ENCODE measurements at places on chromosomes 3 and 15.
A peak's percentile ranks its signal among the peaks of the same experiment; 100 is the strongest.

GRCh38 chr3:69200384-69201068, 78.1 kb upstream of the LMOD3 start:
- DNase-seq, result no peak

GRCh38 chr3:98353554-98353953, at the start of gene OR5K4:
Gene OR5K4, plus strand, starts transcription at chr3:98353854. Its CDS starts 0 bp downstream, at chr3:98353854.
- no peak for DNase-seq

GRCh38 chr15:96460106-96460505, 129.6 kb downstream of the NR2F2 start:
- DNase-seq, result no peak

GRCh38 chr3:35678643-35679161, 39.4 kb downstream of the ARPP21 start:
- no peak for DNase-seq

- DNase-seq, result no peak
Observed at GRCh38 chr3:80060664-80061063, 292.9 kb upstream of the ROBO1 start.

GRCh38 chr15:73683777-73684580, at the start of gene CD276:
Gene CD276, plus strand, starts transcription at chr15:73684383. Its CDS starts 15,257 bp downstream, at chr15:73699640.
- DNase-seq, result peak; percentile 88

- DNase-seq, result no peak
Observed at GRCh38 chr15:31100738-31101137, 787 bp downstream of the TRPM1 start.

- no peak for DNase-seq
Observed at GRCh38 chr3:71311661-71312046, 271.9 kb downstream of the FOXP1 start.

DNA sequence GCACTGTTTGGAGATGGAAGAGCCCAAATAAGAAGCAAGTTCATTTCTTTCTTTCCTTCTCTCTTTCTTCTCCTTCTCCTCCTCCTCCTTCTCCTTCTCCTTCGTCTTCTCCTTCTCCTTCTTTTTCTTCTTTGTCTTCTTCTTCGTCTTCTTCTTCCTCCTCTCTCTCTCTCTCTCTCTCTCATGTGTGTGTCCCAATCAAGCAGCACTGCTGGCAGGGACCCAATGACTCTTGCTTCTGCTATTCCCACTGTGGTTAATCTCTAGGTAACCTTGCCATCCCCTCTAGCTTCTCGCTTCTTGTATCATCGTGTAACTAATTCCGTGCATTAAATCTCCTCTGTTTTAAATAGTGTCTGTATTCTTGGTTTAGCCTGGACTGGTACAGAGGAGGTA, 26.1 kb upstream of the ZNF280D start:
- DNase-seq, result no peak

DNA sequence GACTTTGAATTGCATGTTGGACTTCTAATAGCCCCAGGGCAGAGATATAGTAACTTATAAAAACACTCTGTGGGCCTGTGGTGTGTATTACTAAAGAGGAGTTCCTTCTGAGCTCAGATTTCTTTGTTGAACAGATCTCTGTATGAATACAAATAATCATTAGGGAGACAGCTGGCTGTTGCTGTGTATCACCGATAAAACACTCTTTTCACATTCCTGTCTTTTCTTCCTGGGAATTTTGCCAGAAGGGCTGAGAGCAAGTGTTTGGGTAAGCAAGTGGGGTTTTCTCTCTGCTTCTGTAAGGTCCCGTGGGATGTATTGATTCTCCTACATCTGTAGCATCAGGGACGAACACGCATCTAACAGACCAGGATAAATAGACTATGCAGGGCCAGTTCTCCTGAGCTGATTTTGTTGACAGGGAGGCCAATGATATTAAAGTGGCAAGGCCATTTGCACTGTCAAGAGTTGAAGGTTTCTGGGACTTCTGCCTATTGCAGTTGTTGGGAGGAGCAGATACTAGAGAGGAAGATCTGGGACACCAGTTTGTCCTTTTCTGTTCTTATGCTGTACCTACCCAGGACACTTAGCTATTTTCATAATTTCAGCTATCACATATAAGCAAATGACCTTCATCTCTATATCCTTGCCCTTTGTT, 225.9 kb upstream of the CD96 start:
- DNase-seq, result no peak

DNA sequence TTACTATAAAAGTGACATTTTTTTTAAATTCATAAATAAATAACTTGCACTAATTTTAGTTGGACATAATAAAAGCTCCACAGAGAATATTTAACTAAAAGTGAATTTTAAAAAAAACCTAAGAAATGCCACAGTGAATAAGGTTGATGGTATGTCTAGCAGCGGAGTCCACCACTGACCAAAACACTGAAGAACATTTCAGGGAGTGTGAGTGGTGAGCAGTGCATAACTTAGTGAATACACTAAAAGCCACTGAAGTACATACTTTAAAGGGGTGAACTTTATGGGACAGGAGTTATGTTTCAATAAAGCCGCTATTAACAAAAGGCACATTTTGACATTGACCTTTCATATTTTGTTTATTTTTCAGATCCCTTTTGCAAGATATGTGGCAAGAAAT, 32.3 kb downstream of the SRP14 start:
- no peak for DNase-seq

DNA sequence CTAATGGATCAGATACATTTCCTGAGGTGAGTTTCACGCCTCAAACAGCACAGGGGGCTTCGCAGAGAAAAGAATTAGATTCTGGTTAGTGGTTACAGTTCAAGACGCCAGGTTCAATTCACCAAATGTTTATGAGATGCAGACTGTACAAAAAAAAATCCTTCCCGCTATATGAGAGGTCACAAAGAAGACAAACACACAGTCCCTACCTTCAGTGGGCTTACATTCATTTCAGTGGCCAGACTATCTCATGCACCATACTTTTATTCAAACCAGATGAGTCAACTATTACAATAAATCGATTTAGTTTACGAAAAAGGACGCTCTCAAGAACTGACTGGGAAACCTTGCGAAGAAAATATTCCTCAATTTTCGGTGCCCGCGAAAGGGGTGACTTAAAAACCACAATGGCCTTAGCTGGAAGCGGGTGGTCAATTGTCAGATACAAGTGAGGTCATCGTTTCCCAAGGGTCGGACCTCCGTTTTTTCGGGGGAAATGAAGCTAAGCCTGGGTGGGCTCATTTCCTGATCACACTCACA, 695 bp downstream of the METTL6 start:
- no peak for DNase-seq

DNA sequence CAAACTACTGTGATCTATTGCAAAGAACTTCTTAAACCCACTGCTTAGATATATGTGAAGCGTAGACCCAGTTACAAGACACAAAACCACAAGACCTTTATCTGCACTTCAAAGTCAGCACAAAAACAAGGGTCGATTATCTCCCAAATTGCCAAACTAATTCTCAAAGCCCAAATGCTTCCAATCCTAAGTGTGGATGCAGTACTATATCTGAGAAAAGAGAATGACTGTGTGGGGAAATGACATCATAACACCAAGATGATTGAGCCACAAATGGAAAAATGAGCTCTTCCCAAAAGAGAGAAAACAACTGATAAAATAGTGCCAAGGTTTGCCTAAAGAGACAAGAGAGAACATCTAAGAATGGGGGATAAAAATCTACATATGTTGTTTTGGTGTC, 86.2 kb downstream of the MEIS2 start:
- DNase-seq, result no peak

DNA sequence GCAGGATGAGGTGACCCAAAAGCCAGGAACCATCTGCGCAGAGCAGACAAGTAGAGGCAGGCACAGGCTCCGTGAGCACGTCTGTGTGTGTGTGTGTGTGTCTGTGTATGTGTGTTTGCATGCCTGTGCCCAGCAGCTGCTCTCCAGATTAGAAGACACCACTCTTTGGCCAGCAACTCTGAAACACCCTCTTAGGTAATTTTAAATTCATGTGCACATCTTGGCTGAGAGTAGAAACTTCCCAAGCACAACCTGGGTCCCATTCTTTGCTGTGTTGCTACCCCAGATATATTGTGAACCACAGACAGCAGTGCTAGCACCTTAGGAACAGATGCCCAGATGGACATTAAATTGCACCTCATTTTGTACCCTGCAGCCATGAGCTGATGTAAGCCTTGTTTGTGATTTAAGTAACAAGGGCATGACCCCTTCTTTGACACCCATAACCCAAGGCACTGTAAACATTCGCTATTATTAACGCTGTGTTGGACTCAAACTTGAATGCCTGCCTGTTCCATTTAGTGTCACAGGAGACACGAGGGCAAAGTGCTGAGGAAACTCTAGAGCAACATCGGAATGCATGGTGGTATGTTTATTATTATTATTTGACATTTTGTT, at the start of gene FILIP1L:
FILIP1L (minus strand) TSS at position 89 of the 618 bp plus-strand sequence.
- no peak for DNase-seq

- no peak for DNase-seq
Observed at GRCh38 chr3:62229211-62229610, 144.1 kb downstream of the FEZF2 start.

- no peak for DNase-seq
Observed at GRCh38 chr3:107705046-107705445, 182.3 kb downstream of the BBX start.

DNA sequence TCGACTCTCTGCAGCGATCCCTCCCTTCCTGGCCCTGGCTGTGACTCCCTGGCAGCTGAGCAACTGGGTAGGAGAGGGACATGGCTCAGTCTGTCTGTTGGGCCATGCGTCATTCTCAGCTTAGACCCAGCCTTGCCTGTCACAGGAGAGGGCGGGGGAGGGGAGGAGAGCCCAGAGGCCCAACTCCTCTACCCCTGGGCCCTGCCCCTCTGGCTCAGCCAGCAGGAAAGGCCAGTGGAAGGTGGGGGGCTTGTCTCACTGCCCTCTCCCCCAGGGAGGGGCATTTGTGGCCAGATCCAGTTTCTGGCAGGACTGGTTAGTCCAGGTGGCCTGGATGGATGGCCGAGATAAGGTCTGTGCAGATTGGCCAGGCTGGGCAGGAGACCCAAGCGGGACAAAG, 31.6 kb downstream of the DNAJB8 start:
- no peak for DNase-seq

DNA sequence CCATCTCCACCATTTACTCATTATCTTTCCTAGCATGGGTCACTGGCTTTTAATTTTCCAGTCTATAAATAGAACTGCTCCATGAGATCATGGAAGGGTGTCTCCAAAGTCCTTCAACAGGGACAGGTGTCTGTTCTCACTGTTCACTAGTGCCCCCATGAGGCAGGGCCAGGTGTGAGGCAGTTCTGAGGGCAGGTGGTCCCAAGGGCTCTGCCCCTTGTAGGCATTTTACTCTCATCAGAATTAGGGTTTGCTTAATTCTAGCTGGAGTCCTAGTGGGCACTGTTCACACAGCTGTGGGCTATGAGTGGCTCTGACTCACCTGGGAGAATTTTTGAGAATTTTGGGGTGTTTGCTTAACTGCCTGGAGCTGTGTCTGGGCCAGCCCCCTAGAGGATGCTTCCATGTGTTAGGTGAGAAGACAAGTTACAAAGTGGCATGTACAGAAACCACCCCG, 248.0 kb upstream of the LYSMD4 start:
- DNase-seq, result no peak

DNA sequence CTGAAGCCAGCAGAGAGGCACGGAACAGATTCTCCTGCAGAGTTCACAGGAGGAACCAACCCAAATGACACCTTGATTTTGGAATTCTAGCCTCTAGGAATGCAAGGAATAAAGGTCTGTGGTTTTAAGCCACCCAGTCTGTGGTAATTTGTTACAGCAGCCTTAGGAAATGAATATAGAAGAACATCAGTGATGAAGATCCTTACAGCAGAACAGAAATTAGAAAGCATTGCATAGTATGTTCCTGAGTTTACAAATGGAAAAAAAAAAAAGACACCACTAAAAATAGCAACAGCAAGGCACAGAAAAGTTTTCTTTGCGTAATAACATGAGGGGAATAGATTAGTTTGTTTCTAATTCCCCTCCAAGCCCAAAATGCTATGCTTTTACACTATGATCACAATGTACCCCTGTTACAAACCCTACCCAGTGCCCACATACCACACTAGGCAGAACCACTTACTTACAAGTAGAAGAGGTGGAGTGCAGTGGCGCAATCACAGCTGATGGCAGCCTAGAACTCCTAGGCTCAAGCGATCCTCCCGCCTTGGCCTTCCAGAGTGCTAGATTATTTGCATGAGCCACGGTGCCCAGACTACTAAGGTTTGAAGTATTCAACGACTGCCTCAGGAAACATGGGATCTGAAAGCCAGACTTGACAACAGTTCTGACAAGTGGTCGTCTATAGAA, 84.3 kb downstream of the SHQ1 start:
- DNase-seq, result no peak

DNA sequence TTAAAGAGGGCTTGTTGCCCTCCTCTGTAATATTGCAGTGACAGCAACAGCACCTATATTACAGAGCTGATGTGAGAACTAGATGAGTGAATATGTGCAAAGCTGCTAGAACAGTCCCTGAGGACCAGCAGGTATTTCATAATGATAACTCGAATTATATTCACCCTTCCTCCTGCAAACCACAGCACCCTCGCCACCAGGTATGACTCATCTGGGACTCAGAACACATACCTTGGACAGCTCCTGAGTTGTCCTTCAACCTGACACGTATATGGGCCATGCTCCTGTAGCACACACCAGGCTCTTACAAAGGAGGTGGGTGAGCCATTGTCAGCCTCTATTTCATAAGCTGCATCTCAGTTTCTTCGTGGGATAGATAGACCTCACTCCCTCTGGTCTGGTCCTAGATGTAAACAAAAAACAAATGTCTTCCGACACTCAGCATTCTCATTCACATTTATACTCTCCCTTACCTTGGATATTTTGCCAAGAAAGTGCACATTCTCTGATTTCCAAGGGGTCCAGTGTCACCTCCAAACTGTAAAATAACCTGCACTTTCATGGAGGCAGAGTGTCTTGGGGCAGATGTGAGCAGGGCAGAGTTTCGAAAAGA, 124.5 kb downstream of the TLE3 start:
- no peak for DNase-seq

DNA sequence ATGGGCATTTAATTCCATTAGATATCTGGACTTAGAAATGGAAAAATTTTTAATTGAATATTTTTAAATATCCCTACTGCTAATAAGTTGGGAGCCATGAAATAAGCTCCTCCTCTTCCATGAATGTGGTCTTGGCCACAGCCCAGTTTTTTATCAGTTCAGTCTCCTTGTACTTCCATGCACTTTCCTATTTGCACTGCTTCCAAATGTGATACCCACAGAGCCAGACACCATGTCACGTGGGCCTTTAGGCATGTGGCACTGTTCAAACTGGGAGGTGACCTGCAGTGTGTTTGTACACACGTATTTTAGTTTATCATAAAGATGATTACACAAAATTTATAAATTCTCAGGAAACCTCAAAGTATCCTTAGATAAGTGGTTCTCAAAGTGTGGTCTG, 80.1 kb upstream of the DGKG start:
- no peak for DNase-seq

- DNase-seq, result no peak
Observed at GRCh38 chr3:158539414-158540014, 31.5 kb upstream of the MLF1 start.

- DNase-seq, result no peak
Observed at GRCh38 chr3:42175386-42176240, 84.5 kb downstream of the TRAK1 start.

DNA sequence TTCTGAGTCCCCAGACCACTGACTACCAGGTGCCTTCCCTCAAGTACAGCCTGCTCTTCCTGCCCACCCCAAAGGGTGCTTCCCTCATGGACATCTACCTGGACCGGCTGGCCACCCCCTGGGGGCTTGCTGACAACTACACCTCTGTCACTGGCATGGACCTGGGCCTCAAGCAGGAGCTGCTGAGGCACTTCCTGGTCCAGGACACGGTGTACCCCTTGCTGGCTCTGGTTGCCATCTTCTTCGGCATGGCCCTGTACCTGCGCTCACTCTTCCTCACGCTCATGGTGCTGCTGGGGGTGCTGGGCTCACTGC, 9.3 kb downstream of the DISP2 start:
- no peak for DNase-seq

Measured in GM13977 (cell line).